ENCODE measurements at places on chromosomes 7 and 10. TPM values are rescaled to one million over a fixed set of nuclear protein-coding genes. Genes with fewer than 3 reads are reported as not detected.

ATRNL1 gene
- not detected for total RNA-seq

WIPF3 gene
- not detected for total RNA-seq

OPN1SW gene
- total RNA-seq = not detected

FRMPD2 gene
- not detected for total RNA-seq

SLC26A5 gene
- total RNA-seq = not detected

CFAP70 gene
- total RNA-seq = 0.31 TPM

- H3K27me3 ChIP-seq = peaks cover 15% of the 10 kb centered on the region
- no peak overlapping the region for H3K27ac ChIP-seq
- no peak overlapping the region for H3K4me3 ChIP-seq
- no peak for DNase-seq
- H3K4me1 ChIP-seq = peaks cover 4% of the 10 kb centered on the region
Measured at GRCh38 chr7:41928781-41929180, 225.9 kb upstream of the INHBA start.

DNA sequence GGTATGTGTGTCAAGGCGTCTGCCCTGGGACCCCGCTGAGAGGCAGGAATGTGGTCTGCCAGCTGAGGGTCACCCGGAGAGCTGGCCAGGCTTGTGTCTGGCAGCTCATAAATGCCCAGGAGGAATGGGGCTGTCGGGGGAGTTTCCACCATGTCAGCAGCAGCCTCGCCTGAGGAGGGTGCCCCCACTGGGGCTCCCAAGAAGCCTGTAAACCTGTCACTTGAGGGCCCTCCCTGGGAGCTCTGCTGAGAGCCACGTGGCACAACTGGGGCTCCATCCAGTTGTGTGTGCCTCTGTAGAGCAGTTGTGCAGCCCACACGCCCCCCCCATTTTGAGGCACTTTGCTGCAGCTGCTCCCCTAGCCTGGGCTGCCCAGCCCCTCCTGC is 70.6 kb downstream of the NEURL1 start:
- no peaks in the 10 kb centered on the region for H3K36me3 ChIP-seq
- DNase-seq = no peak
- no peaks in the 10 kb centered on the region for H3K4me1 ChIP-seq
- H3K4me3 ChIP-seq = no peak overlapping the region

DNA sequence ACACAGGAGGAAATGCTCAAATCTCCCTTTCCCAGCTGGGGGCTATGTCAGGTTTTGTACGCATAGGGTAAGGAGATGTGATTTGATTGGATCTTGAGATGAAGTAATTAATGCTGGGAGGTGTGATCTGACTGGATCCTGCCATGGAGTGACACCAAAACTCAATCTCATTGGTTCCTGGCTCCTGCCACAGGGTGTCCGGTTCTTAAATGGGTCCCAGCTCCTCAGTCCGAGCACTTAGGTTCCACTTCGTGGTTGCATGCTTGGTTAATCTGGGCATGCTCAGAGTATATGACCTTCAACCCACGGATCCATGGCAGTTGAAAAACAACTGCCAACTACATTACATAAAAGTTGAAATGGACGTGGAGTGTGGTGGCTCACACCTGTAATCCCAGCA is 3.1 kb upstream of the ZNF12 start:
- DNase-seq = no peak
- H3K4me3 ChIP-seq = no peak overlapping the region
- no peaks in the 10 kb centered on the region for H3K27me3 ChIP-seq

- no peaks in the 10 kb centered on the region for H3K4me1 ChIP-seq
- H3K27me3 ChIP-seq = peaks cover 6% of the 10 kb centered on the region
- no peaks in the 10 kb centered on the region for H3K36me3 ChIP-seq
- no peak overlapping the region for H3K27ac ChIP-seq
Measured at GRCh38 chr10:76887223-76888010, 750.2 kb downstream of the KCNMA1 start.

- H3K27me3 ChIP-seq = no peaks in the 10 kb centered on the region
- no peak for DNase-seq
- peaks cover 16% of the 10 kb centered on the region for H3K36me3 ChIP-seq
- peaks cover 77% of the 10 kb centered on the region for H3K4me1 ChIP-seq
Measured at GRCh38 chr7:155665957-155666287, 21.5 kb downstream of the RBM33 start.

DNA sequence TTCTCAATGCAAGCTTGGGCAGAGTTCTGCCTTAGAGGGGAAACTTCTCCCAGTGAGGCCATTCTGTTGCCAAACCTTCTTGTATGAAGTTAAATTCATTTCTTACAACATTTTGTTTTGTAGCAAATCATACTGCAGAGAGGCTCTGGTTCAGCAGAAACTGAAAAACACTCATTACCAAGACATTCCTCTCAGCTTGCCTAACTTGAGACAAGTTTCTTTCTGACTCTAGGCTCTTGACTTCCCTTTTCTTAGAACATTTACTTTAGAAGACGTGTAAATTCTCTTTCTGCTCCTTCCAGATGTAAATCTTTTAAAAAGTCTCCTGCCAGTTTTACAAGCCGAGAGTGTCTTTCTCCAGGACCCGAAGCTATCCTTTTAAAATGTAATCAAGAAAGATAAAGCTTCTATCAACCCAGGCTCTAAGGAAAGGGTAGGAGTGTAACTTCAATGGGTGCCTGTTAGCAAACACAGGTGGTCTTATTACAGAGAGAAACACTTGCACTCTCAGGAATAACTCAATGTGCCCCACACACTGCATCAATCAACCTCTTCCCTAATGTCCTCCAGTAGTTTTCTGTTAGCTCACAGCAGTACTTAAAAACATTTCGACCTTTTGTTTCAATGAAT is 80.5 kb upstream of the TAS2R16 start:
- H3K36me3 ChIP-seq = no peaks in the 10 kb centered on the region
- no peak overlapping the region for H3K27ac ChIP-seq
- H3K4me3 ChIP-seq = no peak overlapping the region

DNA sequence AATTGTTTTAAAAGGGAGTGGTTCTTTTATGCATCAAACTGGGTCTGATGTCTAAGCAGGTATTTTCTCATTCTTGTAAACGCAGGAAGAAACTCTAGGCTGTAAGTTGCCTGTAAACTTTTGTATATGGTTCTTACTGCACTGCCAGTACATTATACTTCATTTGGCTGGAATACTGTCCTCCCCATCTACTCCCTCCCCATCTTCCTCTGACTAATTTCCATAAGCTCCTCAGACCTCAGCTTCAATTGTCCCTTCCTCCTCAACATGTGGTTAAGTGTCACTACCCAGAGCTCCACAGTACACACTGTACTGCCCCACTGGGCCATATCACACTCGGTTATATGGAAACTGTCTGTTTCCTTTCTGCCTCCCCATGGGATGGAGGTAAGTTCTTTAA is 161.4 kb upstream of the MDFIC start:
- no peaks in the 10 kb centered on the region for H3K36me3 ChIP-seq
- no peaks in the 10 kb centered on the region for H3K4me1 ChIP-seq
- H3K27me3 ChIP-seq = peaks cover 23% of the 10 kb centered on the region

SEMA3E gene
- total RNA-seq = not detected

GRCh38 chr7:149297034-149297755 is 35.2 kb downstream of the ZNF783 start:
- no peak overlapping the region for H3K4me3 ChIP-seq
- peak; percentile 51 for DNase-seq
- H3K36me3 ChIP-seq = peaks cover 5% of the 10 kb centered on the region
- H3K27ac ChIP-seq = peak overlapping the region; percentile 84
- H3K27me3 ChIP-seq = no peaks in the 10 kb centered on the region

DNA sequence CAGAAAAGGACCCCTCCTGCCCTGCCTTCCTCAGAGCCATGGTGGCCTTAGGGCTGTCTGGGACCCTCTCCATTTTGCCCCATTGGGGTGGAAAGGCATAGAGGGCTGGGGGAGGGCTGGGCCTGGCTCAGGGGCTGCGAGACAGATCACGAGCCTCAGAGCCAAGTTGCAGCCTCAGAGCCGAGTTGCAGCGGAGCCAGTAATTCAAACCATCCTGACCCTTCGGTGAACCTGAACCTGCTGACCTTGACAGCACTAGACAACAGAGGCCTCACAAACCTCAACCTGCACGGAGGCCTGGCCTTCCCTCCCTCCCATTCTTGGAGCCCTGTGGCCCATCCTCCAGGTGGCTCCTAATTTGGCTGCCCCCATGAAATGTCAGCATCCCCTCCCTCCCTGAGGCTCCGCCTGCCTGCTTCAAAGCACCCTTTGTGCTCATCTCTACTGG is 45.4 kb downstream of the PAX2 start:
- H3K27me3 ChIP-seq = peaks cover 25% of the 10 kb centered on the region
- no peak overlapping the region for H3K4me3 ChIP-seq
- DNase-seq = no peak
- H3K27ac ChIP-seq = no peak overlapping the region

GRCh38 chr7:57404343-57404966 is 45.5 kb upstream of the ZNF716 start:
- DNase-seq = no peak
- no peak overlapping the region for H3K4me3 ChIP-seq
- H3K27me3 ChIP-seq = no peaks in the 10 kb centered on the region
- no peak overlapping the region for H3K27ac ChIP-seq
- H3K4me1 ChIP-seq = no peaks in the 10 kb centered on the region

DNA sequence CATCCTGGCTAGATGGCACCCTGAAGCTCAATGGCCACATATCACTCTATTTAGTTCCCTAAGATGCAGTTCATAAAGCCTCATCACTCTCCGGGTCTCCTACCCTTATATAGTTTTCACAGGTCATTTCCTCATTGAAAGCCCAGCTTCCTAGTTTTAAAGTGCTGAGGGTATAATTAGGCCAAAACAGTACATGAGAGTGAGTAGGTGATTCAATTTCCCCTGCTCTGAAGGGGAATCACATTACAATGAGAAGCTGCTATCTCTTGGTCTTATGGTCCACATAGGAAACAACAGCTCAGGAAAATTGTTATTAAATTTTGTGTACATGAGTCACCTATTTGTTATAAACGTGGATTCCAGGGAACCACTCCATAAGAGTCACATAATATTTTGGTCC is 162.0 kb downstream of the SEMA3E start:
- no peaks in the 10 kb centered on the region for H3K36me3 ChIP-seq
- DNase-seq = no peak
- H3K4me3 ChIP-seq = no peak overlapping the region
- H3K27ac ChIP-seq = no peak overlapping the region

- no peak overlapping the region for H3K4me3 ChIP-seq
- no peaks in the 10 kb centered on the region for H3K36me3 ChIP-seq
- H3K27ac ChIP-seq = no peak overlapping the region
- no peaks in the 10 kb centered on the region for H3K4me1 ChIP-seq
- peaks cover 7% of the 10 kb centered on the region for H3K27me3 ChIP-seq
Measured at GRCh38 chr10:77027576-77027975, 610.0 kb downstream of the KCNMA1 start.

DNA sequence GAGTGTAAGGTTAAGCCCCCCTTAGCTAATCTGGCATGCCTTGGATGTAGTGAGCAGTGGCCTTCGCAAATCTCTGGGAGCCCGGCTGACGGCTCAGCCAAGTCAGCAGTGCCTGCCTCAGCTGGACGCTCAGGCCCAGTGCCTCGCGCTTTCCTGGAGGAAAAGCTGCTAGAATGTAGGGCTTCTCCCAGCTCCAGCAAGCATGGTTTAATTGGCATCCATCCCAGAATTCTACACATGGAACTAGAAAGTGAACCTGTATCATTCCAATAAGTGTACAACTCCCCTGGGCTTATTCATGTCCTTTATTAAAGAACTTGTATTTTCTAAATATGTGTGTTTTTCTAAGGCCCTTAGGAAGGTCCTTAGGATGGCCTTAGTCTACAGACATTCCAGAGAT is 287.8 kb upstream of the SHH start:
- no peak for DNase-seq
- no peak overlapping the region for H3K27ac ChIP-seq
- H3K4me1 ChIP-seq = peaks cover 26% of the 10 kb centered on the region
- no peaks in the 10 kb centered on the region for H3K36me3 ChIP-seq
- no peak overlapping the region for H3K4me3 ChIP-seq

TSPAN15 gene
- 1.1 TPM for total RNA-seq

GRCh38 chr7:51224811-51225595 is 91.6 kb downstream of the COBL start:
- peaks cover 1% of the 10 kb centered on the region for H3K27me3 ChIP-seq
- no peak overlapping the region for H3K27ac ChIP-seq
- peak; percentile 7 for DNase-seq
- no peak overlapping the region for H3K4me3 ChIP-seq
- H3K36me3 ChIP-seq = no peaks in the 10 kb centered on the region
- no peaks in the 10 kb centered on the region for H3K4me1 ChIP-seq

GRCh38 chr7:27367179-27367932 is 124.8 kb downstream of the EVX1 start:
- H3K27me3 ChIP-seq = peaks cover 6% of the 10 kb centered on the region
- H3K36me3 ChIP-seq = no peaks in the 10 kb centered on the region
- DNase-seq = no peak
- no peaks in the 10 kb centered on the region for H3K4me1 ChIP-seq

DNA sequence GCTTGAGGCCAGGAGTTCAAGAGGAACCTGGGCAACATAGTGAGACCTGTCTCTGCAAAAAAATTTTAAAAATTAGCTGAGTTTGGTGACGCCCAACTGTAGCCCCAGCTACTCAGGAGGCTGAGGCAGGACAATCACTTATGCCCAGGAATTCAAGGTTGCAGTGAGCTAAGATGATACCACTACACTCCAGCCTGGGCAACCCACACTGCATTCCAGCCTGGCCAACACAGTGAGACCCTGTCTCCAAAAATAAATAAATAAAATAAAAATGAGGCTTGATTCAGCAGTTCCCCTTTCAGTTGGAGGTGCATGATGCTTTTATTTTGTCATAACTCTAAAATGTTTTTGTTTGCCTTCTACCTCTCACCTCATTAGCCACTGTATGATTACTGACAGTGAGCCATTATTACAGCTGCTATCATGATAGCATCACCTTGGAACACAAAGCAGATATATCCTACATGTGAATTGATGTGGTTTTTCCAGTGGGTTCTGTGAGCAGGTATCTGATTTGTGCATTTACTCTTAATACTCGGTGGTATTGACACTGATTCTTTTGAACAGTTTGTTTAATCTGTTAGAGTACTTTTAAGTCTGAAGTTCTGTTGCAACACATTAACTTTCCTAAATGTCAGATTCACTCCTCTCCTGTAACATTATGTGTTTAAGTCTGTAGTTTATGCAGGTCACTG is 49.1 kb downstream of the ARID5B start:
- H3K4me1 ChIP-seq = peaks cover 57% of the 10 kb centered on the region
- H3K36me3 ChIP-seq = peaks cover 79% of the 10 kb centered on the region
- DNase-seq = no peak
- H3K27me3 ChIP-seq = no peaks in the 10 kb centered on the region
- no peak overlapping the region for H3K4me3 ChIP-seq
- no peak overlapping the region for H3K27ac ChIP-seq

- H3K4me1 ChIP-seq = peaks cover 74% of the 10 kb centered on the region
- no peak overlapping the region for H3K4me3 ChIP-seq
- H3K27me3 ChIP-seq = no peaks in the 10 kb centered on the region
- DNase-seq = no peak
- H3K36me3 ChIP-seq = peaks cover 20% of the 10 kb centered on the region
Measured at GRCh38 chr7:32513210-32513609, 17.9 kb downstream of the AVL9 start.

SEMA3C gene
- not detected for total RNA-seq

ZNF853 gene
- 0.69 TPM for total RNA-seq

Data from activated naive CD4-positive, alpha-beta T cell treated with anti-CD3 and anti-CD28 coated beads for 36 hours (primary cell).